ENCODE measurements at places on chromosomes 6 and 20.

DNA sequence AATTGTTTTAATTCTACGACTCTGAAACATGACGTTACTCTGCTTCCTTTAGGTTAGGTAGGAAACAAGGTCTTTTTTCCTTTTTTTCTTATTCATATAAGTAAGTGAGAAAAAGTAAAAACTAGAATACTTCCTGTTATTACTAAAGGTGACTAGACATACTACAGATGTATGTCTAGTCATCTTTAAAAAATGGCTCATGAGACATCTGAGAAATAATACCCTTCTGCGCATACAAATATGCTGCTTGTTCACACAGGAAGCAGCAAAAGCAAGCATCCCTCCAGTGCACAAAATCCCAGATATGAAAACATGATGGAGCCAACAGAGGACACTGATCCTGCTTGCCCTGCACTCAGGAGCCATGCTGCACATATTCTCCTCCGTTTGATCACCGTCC, 699.1 kb downstream of the EPM2A start:
- no peak for DNase-seq

DNA sequence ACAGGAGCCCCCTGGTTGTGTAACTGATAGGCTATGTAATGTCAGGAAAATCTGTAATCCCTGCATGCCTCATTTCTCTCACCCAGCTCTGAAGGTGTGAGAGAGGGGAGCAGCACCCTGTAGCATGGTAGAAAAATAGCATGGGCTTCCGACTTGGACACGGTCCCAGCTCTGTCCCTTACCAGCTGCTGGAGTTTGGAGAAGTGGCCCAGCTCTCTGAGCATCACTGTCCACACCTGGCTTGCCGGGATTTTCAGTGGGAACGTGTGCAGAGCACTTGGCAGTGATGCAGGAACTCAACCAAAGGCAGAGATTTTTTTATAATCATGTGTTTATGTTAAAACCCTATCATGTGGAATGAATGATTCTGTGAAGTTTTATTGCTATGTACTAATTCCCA, 34.6 kb downstream of the STK35 start:
- no peak for DNase-seq

DNA sequence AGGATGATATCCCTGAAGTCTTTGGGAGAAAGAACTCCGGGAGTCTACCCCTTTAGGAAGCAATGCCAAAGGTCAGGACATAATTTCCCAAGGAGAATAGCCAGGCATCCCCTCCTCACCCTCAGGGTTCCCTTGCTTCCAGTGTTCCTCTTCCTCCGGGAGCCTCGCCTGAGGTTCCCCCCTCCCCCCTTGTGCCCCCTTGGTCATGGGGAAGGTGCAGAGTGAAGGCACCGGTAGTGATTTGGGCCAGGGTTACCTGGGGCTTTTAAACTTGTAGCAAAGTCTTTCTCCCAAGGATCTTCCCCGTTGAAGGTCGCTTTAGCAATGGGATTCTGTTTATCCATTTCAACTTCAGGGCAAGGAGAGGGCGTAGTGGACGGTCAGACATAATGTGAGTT, 1.2 kb downstream of the ISM1 start:
- no peak for DNase-seq

DNA sequence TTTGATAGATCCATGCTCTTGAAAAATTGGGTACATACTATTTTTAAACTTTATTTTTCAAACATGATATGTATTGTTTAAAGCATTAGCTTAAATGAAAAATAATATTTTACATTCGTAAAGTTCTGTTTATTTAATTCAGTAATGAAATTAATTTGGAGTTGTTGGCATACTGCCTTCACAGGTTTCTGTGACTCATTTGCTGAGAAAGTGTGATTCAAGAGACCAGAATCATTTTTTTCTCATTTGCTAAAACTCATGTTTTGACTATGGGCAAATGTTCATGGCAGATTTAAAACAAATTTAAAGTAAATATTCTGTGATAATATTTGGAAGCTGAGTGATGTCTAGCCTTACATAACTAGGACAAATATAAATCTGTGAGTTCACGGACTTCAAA, 230.4 kb downstream of the BCKDHB start:
- DNase-seq = no peak

DNA sequence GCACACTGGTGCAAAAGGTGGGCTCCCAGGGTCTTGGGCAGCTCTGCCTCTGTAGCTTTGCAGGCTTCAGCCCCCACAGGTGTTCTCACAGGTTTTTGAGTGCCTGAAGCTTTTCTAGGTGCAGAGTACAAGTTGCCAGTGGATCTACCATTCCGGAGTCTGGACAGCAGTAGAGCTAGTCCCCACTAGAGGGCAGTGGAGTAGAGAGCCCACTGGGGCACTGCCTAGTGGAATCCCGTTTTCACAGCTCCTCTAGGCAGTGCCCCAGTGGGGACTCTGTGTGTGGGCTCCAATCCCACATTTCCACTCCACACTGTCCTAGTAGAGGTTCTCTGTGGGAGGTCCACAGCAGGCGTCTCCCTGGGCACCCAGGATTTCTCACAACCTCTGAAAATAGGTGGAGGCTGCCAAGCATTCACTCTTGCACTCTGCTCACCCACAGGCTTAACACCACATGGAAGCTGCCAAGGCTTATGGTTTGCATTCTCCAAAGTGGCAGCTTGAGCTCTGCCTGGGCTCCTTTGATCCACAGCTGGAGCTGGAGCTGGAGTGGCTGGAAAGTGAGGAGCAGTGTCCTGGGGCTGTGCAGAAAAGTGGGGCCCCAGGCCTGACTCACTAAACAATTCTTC, 86.3 kb upstream of the PROKR2 start:
- peak; percentile 62 for DNase-seq

DNA sequence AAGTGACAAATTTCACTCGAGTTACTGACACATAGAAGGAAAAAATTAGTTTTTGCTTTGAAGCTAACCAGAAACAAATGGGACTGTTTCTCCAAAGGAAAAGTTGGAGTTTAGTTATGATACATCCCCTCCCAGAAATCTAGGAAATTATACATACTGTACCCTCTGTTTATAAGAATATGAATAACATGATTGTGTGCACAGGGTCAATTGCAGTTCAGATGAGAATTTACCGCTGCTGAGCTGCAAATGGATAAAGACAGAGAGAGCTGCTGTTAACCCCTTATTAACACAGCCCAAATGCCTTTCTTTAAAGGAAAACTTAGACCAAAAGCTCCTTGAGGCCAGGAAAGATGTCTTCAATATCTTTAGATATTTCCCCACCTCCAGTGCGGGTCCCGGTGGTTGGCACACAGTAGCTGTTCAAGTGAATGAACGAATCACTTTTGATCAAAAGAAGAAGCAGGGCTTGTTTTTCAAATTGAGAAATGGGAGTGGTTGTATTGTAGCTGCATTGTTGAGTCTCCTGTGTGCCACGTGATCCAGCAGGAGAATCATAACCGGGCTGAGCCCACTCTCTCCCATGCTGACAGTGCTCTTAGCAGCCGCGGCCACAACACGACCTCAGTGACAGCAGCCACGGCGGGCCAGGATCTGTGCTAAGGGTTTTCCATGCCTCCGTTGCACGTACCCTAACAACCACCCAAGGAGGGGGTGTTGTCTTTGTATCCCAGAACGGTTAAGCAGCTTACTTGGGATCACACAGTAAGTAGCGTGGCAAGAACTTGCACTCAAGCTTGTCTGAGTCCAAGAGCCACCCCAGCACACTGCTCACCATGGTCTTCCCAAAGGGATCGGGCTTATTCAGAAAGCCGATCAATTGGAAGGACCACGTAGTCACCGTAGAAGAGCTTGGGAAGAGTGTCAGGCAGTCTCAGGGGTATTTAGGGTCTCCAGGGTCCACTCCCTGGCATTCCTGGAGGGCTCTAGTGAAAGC, 53.5 kb upstream of the BMP6 start:
- no peak for DNase-seq

DNA sequence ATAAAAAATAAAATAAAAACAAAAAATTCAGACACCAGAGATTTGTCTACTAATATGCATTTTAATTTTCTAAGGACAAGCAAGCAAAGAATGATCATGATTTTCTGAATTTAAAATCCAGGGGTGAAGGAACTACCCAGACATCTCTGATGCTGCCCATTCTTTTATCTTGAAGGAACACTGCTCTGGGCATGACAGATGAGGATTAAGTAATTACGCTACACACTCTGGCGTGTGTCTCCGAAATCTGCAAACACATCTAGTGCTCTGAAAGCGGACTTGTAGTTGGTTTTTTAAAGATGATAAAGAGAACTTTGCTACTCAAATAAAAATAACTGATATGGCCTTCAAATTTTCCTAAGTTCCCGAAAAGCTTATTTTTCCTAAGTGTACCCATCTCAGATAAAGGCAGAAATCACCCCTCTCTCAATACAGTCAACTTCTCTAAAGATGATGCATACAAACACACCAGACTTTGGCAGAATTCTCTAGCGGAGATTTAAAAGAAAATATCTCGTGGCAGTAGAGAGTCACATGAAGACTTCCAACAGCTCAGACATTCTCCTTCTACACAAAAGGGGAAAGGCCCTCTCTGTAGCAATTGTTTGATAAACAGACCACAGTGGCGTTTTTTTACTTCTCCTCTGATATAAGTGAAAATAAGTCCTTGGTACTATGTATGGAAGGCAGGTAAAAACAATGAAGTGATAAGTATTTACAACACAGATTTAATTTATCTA, 133.8 kb downstream of the BACH2 start:
- no peak for DNase-seq

DNA sequence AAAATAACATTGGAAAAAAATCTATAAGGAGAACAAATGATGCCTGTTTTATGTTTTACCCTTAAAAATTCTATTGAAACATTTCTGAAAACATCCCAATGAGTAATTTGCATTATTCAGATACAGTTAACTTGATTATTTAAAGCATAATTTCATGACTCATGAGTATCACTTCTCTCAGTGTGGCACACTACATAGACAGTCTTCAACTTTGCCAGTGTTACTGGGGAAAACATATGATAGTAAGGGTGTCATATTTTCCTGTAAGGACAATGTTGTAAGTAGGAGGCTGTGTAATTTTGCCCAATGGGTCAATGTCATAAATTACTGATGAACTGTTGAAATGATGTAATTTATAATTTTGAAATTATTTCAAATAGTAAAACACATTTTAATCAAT, 125.5 kb downstream of the PHACTR1 start:
- no peak for DNase-seq

- DNase-seq = no peak
Measured at GRCh38 chr20:39705032-39705431, 742.9 kb downstream of the DHX35 start.

- no peak for DNase-seq
Measured at GRCh38 chr6:166809721-166810120, 146.6 kb downstream of the RNASET2 start.

Measured in iPS-NIHi11 (cell line).